ENCODE measurements at places on chromosomes 7 and 10.

DNA sequence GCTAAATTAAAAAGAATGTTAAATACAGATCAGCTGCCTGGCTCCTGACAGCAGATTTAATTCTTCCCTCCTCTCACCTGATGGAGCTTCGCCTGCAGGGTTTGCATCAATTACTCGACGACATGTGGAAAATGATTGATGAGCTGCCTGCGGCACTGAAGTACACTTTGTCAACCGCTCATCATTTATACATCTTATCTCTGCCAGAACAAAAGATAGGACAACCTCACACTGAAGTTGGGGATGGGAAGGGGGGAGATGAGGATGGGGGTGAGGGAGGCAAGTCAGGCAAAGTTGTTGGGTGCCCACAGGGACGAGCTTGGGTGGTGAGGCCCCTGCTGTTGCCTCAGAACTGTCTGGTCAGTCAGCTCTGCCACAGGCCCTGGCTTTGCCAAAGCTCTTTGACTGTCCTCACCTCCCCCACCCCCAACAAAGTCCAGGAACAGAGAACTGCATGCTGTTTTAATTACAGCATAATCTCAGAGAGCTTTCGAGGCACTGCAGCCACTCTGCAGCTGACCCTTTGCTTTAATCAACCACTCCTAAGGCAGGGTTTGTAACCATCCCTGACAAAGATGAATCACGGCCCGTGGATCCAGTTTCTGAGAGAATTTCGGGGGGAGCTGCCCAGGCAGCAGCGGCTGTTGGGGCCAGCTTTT is 702.3 kb downstream of the LRMDA start:
- no peak for DNase-seq

GRCh38 chr7:20330928-20331909 is 519 bp downstream of the ITGB8 start:
- no peak for DNase-seq

GRCh38 chr7:75885036-75885435 is 6.2 kb downstream of the RHBDD2 start:
- no peak for DNase-seq

DNA sequence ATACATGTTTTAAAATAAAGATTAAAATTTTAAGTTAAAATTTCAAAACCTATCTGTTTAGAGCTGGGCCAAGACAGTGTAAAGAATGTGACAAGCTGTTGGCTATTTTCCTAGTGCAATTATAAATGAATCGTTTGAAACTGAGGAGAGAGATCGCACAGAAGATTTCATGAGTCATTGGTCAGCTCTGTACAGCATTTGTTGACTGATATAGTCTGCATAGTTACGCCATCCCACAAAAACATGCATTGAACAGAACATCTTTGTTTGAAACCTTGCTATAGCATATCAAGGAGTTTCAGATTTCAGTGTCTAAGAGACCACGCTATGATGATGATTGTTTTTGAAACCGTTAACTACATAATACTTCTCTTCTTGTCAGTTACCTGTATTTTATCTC is 1.3 kb upstream of the C10orf67 start:
- DNase-seq: no peak

GRCh38 chr10:31395695-31396094 is 76.7 kb downstream of the ZEB1 start:
- DNase-seq: no peak

DNA sequence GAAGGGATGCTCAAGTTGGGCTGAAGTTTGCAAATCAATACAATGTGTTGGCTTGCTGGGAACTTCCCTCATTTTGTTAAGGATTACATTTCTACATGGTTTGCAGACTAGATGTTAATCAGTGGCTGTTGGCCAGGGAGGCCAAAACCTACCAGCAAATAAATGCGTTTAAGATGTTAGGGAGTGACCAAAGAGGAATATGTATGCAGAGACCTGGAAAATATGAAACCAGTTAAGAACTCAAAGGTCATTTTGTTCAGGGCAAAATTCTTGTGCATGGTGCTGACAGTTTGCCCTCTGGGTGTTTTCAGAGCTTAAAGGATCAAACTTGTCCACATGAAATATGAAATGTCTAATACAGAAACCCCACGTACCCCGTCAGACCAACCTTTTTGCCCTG is 30.3 kb downstream of the GATA3 start:
- no peak for DNase-seq

DNA sequence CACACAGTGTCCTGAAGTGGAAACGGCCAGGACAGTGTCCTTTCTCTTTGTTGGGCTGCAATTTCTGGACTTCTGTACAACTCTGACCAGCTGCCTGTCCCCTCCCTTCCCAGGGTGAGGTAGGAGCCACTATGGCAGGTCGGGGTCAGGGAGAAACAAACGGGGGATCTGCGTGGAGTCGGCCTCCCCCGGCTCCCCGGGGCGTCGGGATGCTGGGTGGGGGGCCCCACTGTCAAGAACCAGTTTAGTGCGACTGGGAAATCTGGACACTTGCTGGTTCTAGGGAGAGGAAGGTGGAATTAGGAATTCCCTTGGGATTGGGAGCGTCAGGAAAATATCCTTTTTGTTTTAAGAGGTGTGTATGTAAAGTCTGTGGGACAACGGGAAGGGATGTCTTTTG is 567 bp downstream of the SYCE1 start:
- no peak for DNase-seq

- DNase-seq: no peak
Observed at GRCh38 chr10:86880971-86881370, 76.4 kb downstream of the MMRN2 start.

GRCh38 chr7:149669121-149669818 is 104.1 kb downstream of the ZNF467 start:
- no peak for DNase-seq

- no peak for DNase-seq
Observed at GRCh38 chr7:37786741-37787569, 61.4 kb upstream of the NME8 start.

GRCh38 chr7:94679358-94679757 is 23.4 kb upstream of the SGCE start:
- no peak for DNase-seq
